Endothelial cell of umbilical vein (primary cell): ENCODE measurements at places on chromosomes 4 and X. TPM values are rescaled to one million over a fixed set of nuclear protein-coding genes. Genes with fewer than 3 reads are reported as not detected.

GRCh38 chrX:262381-262909 is 18.7 kb upstream of the PLCXD1 start:
- no peak for DNase-seq

C4orf36 gene
- 0.66 TPM in 1 of 2 replicates, not detected in the other for total RNA-seq

ARHGAP24 gene
- 79.4 and 87.5 TPM in 2 replicates for total RNA-seq

USP26 gene
- total RNA-seq: not detected in 2 replicates

DNA sequence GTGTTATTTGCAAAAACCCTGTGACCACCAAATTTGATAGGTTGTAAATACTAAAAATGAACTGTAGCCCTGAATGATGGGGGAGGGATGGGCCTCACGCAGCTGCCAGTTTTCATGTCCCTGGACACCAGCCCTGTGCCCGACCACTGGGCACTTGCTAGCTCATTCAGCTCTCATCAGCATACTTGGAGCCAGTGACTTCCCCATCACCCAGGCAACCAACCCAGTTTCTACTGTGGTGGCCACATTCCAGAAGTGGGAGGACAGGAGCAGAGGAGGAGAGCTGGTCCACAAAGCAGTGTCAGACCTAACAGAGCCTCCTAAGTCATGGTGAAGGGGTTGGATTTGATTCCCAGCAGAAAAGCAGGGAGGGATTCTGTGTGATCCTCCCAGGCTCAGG is 128.2 kb downstream of the CPEB2 start:
- DNase-seq: no peak

CPLX1 gene
- 1.3 and 1.8 TPM in 2 replicates for total RNA-seq

RHOXF2 gene
- not detected in 2 replicates for total RNA-seq

POU4F2 gene
- total RNA-seq: not detected in 2 replicates

DNA sequence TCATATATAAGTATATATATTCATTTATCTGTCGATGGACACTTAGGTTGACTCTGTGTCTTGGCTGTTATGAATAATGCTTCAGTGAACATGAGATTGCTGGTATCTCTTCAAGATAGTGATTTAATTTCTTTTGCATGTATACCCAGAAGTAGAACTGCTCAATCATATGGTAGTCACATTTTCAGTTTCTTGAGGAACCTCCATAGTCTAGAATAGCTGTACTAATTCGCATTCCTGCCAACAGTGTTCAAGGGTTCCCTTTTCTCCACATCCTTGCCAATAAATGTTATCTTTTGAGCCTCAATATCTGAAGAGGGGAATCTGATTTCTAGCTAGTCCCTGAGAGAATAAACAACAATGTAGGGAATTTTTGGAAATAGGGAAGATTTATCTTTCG is 32.4 kb upstream of the CCNG2 start:
- DNase-seq: no peak

GRCh38 chrX:137574784-137575293 is 8.9 kb downstream of the ZIC3 start:
- no peak for DNase-seq

- DNase-seq: peak; percentile 44
Observed at GRCh38 chr4:84916227-84916626, 50.3 kb downstream of the WDFY3 start.

DNA sequence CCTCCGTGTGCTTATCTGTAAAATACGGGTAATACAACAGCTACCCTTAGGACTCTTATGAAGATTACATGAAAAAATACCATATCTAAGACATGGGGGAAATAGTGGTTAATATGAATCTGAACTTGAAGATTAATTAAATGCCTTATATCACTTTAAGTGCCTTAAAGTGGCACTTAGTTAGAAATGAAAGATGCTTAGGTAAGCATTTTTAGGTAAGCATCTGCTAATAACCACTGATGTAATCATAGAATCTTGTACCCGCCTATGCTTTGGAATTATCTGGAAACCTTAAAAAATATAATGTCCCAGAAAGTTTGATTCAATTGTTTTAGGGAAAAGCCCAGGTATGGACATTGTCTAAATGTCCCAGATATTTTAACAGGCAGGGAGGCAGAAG is 12.2 kb downstream of the CLNK start:
- no peak for DNase-seq

MED28 gene
- 41.2 and 49.1 TPM in 2 replicates for total RNA-seq

DNA sequence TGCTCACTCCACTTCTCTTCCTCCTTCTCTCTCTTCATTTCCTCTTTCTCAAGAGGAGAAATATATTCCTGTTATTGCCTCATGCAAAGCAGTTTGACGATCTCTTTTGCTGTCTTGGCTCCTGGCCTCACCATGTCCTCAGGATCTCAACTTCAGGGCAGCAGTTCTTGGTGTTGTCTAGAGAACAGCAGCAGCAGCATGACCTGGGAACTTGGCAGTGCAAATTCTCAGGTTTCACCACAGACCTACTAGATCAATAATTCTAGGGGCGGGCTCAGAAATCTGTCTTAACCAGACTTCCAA is 193.4 kb upstream of the EDNRA start:
- DNase-seq: no peak

HTT-AS gene
- total RNA-seq: not detected in 2 replicates

MAGEA2 gene
- total RNA-seq: not detected in 2 replicates

DNA sequence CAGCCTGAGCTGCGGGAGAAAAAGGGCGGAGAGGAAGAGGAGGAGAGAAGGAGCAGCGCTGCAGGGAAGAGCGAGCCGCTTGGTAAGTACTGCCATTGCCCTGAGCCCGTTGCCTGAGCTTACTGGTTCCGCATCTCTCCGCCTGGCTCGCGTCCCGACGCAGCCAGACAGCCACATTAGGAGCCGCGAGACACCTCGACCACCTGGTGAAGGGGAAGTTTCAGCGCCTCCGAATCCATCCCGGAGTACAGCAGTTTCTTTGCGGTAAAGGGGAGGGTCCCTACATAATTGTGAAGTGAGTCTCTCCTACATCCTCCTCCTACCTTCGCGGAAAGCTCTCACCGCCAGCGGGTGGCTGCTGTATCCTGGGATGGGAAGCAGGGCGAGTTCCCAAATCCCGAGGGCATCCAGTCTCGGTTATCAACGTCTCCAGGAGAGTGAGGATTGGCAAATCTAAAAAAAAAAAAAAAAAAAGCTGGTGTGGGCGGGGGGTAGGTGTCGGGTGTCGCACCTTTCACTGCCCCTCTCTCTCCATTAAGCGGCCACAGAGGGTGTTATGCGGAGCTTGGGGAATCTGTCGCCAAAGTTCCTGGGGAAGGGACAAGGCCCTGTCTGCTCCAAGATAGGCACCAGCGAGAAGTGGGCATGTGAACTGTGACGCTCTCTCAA is 7.9 kb downstream of the TBX22 start:
- no peak for DNase-seq

GATA1 gene
- total RNA-seq: not detected in 2 replicates

- no peak for DNase-seq
Observed at GRCh38 chr4:169902658-169903345, 123.4 kb downstream of the MFAP3L start.

GRCh38 chr4:11420327-11420726 is 8.4 kb downstream of the HS3ST1 start:
- no peak for DNase-seq

MAGEB1 gene
- total RNA-seq: not detected in 2 replicates

DNA sequence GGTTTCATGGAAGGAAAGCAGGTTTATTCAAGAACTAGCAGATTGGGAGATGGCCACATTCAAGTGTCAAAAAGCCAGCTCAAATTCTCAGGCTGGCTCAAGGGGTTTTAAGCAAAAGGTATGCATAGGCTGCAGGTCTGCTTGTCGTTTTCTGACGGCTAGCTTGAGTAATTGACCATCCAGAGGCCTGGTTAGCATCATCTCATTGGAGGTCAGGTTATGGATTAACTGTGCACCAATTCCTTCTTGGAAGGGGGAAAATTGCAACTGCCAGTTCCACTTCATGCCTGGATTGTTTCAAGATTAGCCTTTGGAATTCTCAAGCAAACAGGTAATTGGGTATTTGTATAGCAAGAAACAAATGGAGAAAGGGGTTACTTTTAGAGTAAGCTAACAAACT is 62.1 kb downstream of the FUNDC1 start:
- DNase-seq: no peak

ARMCX2 gene
- total RNA-seq: 75.2 and 103 TPM in 2 replicates

EIF2S3 gene
- total RNA-seq: 152 and 161 TPM in 2 replicates
